M059J (cell line): ENCODE measurements at places on chromosomes 5 and 9.
A peak's percentile ranks its signal among the peaks of the same experiment; 100 is the strongest.

DNA sequence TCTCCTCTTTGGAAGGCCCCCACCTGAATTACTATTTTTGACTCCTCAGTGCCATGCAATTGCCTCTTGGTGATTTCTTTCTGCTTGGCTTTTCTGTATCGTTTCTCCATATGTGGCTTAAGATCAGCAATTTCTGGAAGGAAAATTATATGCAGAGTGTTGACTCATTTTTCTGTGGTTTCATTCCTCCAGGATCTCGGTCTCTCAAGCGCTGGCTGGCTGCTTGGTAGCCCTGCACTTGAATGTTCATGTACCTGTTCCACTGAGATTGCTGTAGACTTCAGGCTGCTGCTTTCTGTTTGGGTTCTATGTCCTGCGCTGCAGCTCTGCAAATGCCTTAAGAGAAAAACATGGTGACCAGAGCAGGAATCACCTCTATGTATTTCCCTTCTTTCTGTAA is 77.6 kb downstream of the INIP start:
- DNase-seq, result peak; percentile 61

GRCh38 chr5:122076669-122077365 is 1.2 kb downstream of the LOX start:
- peak; percentile 80 for DNase-seq

GRCh38 chr5:167565189-167565954 is 726.1 kb upstream of the WWC1 start:
- peak; percentile 32 for DNase-seq

GRCh38 chr5:33305572-33305971 is 135.2 kb upstream of the TARS1 start:
- DNase-seq, result no peak

GRCh38 chr9:21443849-21444625 is 3.8 kb downstream of the IFNA1 start:
- DNase-seq, result no peak

GRCh38 chr5:32713361-32713769 is 2.2 kb downstream of the NPR3 start:
- no peak for DNase-seq

GRCh38 chr9:133584167-133584558 is 25.0 kb downstream of the FAM163B start:
- no peak for DNase-seq

GRCh38 chr5:54743997-54744788 is 226.6 kb downstream of the SNX18 start:
- peak; percentile 99 for DNase-seq

DNA sequence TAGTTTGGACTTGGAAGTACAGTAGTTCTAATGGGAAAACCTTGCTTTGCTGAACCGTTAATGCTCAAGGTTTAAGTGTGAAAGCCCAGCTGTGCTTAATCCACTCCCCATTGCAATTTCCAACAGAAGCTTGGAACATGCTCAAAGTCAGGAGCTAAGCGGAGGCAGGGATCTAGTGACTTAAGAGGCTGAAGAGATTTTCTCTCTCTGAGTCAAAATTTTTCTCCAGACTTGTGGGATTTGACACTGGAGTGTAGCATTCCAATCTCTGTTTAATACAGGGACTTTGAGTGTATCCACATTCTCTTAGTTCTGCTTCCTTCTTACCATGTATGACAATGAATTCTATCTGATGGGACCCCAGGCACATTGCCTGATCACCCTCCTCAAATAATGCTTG is 471.8 kb downstream of the KIF4B start:
- no peak for DNase-seq

GRCh38 chr5:31536873-31537272 is 4.8 kb downstream of the C5orf22 start:
- DNase-seq, result no peak

DNA sequence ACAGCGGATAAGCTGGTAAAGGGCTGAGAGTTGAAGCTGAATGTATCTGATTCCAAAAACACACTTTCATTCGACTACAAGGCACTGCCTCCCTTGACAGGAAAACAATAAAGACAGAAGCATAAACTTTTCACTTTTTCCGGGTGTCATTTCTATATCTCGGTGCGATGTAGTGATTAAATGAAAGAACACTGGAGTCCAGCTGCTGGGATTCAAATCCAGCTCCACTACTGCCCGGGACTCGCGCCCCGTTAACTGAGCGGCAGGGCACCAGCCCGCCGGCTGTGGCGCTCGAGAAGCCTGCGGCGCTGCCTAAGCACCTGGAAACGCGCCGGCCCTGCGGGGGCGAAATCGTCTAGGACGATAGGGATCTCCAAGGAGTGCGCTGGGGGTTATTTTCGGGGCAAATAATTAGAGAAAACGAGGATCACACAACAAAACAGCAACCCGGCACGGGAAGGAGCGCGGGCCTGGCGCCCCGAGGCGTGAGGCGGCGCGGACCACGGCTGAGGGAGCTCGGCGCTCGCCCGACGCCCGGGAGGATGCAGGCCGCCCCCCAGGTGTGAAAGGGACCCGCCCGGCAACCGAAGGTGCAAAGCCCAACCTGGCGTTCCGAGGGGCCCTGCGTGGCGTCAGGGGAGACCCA is 837 bp downstream of the UIMC1 start:
- DNase-seq, result peak; percentile 73

GRCh38 chr5:167658889-167659288 is 632.6 kb upstream of the WWC1 start:
- DNase-seq, result no peak

DNA sequence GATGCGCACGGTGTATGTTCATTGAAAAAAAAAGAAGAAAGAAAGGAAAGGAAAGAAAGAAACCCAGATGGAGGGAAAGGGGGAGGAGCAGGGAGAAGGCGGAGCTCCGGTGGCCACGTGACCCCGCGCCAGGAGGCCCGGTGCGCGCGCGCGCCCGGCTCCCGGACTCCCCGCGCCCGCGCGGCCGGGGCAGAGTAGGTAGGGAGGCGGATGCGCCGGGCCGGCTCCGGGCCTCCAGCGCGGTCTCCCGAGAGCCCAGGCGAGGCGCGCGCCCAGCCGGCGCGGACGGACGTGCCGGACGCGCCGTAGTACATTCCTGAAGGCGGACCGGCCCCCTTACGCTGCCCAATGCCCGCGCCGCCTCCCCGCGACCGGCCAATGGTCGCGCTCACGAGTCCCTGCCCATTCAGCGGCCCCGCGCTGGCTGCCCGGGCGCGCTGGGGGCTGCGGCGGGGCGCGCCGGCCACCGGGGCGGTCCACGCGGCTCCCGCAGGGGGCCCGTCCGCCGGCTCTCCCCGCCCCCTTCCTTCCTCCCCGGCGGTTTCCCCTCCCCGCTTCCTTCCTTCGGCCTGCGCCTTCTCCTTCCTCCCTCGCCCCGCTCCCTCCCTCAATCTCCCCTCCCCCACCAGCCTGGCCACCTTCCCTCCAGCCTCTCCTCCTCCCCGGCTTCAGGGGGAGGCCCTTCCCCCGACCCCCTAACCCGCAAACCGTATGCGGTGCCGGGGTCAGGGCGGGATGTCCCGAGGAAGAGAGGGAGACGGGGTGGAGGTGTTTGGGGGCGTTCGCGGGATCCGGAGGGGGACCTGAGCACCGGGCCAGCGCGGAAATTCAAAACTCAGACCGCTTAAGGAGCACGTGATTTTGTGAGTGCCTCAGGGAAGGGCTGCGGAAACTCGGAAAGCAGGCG is 5.8 kb downstream of the PTCH1 start:
- peak; percentile 96 for DNase-seq

GRCh38 chr5:31197183-31197582 is 3.7 kb downstream of the CDH6 start:
- peak; percentile 39 for DNase-seq

DNA sequence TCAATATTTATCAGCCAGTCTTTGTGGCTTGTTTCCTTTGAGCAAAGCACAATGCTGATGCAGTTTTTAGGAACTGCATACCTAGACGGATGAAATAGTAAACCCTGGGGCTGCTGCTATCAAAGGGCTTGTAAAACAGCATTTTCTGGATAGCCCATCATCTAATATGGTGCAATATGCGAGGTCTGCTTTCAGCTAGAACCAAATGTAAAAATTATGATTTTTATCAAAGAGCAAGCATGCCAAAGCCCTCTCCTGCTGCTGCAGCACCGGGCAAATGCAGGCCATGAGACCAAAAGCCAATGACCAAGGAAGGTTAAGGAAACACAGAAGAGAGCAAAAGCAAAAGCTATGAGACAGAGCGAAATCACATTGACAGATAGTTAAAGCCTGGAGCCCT is 1000.4 kb downstream of the MAT2B start:
- no peak for DNase-seq

DNA sequence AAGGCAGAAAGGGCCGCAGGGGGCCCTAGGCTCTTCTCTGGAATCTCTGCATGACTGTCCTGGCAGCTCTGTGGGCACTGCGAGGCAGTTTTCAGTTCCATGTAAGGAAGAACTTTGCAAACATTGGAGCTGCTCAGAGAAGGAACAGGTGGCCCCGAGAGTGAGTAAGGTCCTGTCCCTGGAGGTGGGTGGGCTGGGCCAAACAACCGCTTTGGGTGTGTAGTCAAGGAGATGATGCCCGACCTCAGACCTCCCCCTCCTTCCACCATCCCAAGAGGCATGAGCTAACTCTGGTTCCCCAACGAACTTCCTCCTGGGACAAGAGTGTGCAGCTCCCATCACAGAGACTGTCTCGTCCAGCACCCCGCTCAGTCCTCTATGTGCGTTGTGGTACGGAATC is 20.5 kb downstream of the CSF1R start:
- DNase-seq, result peak; percentile 97

DNA sequence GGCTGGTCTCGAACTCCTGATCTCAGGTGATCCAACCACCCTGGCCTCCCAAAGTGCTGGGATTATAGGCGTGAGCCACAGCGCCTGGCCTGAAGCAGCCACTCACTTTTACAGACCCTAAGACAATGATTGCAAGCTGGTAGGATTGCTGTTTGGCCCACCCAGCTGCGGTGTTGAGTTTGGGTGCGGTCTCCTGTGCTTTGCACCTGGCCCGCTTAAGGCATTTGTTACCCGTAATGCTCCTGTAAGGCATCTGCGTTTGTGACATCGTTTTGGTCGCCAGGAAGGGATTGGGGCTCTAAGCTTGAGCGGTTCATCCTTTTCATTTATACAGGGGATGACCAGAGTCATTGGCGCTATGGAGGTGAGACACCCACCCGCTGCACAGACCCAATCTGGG is 1.5 kb downstream of the CA9 start:
- no peak for DNase-seq

- DNase-seq, result no peak
Measured at GRCh38 chr5:439181-439580, 3.8 kb upstream of the EXOC3 start.

DNA sequence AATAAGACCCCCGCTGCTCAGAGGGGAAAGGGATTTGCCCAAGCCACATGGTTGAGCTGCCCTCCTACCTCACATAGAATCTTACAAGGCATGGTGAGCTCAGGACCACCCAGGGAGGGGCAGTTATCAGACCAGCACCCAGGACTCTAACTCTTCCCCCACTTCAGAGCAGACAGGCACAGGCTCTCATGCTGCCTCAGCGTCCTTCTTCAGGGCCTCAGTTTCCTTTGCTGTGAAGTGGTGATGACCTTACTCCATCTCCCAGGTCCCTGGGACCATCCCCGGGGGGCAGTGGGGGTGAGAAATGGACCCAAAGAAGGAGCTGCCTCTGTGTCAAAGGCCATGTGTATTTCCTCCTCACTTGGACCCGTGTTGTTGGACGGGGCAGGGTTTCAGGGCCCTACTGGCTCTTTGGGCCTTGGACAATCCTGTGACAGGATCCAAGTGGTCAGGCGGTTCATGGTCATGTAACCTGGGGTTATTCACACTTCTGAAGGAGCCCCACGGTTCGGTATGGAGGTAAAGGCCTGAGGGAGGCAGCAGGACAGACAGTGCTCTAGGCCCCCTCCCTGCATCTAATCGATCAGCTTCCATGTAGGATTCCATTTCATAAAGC is 31.7 kb upstream of the CSF1R start:
- DNase-seq, result no peak

DNA sequence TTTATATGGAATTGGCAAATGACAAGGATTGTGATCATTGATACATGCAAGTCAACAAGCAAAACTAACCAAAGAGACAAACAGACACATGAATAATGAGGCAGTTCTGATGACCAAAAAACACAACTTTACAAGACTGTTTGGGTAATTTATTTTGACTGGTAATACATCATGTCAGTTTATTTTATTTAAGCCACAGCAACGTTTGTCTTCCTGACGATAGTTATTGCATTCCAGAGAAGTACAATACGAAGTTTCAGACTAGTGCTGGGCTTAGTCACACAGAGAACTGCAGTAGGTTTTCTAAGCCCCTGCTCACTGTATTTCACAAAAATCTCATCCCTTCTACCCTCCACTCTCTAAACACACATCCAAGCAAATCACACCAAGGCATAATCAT is 514.2 kb downstream of the RAB3C start:
- peak; percentile 72 for DNase-seq

GRCh38 chr9:94042516-94043360 is 41.5 kb upstream of the PTPDC1 start:
- DNase-seq, result no peak

DNA sequence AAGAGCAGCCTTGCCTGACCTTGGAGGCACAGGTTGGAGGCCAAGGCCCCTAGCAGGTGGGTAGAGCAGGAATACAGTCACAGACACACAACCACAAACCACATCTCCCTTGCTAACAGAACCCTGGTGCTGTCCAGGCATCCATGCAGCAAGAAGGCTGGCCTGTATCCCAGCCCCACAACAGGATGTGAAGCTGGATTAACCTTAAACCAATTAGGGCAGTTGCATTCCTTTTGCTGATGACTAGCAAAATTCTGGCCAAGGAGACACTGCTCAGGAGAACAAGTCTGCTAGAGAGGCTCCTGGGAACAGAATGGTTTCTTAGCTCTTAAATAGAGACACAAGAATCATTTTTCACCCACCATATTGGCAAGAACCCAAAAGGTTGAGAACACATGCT is 97.8 kb downstream of the C5orf15 start:
- DNase-seq, result peak; percentile 91

- peak; percentile 53 for DNase-seq
Measured at GRCh38 chr5:37757980-37758582, 81.8 kb downstream of the GDNF start.

DNA sequence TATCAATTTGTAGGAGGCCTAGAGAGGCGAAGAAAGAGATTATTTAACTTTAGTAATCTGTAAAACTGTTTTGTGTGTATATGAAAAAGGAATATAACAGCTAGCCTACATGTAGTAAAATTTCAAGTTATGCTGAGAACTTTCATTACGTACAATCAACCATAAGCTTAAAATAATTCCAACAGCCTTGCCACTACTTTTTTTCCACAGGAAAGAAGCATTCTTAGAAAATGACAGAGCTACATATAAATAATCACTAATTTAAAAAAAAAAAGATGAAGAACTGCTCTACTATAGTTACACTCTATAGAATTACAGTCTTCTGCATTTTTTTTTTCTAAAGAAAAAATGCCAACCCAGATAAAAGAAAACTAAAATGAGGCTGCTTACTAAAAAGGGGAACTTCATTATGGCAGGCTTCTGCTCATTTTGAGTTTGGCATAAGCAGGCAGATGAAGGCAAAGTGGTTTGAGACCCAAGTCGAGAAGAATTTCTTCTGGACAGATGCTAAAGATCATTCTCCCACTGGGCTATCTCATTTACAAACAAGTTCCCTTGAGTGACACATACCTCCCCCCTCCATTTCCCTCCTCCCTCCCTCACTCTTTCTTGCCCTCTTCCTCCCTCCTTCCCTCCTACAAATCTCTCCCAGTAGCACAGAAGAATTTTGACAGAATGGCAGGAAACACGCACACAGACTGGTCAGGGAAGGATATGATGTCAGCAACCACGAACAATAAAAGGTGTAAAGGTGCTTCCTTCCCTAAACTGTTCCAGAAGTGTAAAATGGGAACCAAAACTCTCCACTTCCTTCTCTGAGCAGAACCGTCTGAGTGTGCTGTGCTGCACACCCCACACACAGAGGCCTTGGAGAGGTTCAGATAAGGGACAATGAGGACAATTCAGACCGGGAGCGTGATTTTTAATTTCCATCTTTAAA is 56.1 kb downstream of the MEF2C start:
- peak; percentile 84 for DNase-seq
